ENCODE measurements at places on chromosomes 3 and 15.

DNA sequence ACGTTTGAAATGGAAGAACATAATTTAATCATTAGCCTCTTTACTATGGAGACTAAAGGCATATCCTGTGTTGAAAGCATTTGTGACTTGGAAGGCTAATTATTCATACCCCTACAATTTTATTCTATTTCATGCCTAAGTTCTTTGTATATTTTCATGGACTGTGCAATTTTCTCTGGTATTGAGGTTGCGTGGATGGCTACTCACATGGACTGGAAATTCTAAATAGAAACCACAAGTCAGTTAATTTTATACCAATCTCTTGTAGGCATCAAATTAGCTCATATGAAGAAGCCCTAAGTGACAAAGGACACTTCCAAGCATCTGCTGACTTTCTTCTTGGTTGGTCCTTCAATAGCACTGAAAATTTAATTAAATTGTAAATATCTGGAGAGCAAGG lies 1353.5 kb downstream of the ROBO1 start:
- DNase-seq = no peak

GRCh38 chr3:14602006-14602803 lies 49.4 kb upstream of the CCDC174 start:
- no peak for DNase-seq

GRCh38 chr3:105278688-105279087 lies 88.0 kb upstream of the ALCAM start:
- no peak for DNase-seq

- no peak for DNase-seq
Observed at GRCh38 chr15:89119489-89120478, 31.5 kb downstream of the ABHD2 start.

DNA sequence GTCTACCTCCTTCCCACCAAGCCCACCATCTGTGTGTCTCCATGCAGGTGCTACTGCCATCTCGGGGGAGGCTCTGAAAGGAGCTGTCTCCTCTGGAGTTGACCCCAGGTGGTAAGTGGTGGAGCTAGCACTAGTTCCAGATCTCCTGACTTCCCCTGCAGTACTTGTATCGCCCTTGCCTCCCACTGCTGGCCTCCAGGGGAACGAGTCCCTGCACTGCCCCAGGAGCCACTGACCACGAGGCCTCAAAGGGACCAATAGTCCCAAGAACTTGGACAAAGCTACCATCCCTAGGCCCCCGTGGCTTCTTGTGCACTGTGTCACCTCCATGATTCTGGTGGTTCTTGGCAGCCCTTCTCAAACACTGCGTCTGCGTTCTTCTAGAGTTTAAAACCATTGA lies 98.9 kb downstream of the TOP2B start:
- DNase-seq = no peak

- no peak for DNase-seq
Observed at GRCh38 chr3:141233457-141234161, 2.0 kb downstream of the PXYLP1 start.

GRCh38 chr15:91694131-91694830 lies 159.2 kb upstream of the SLCO3A1 start:
- no peak for DNase-seq

GRCh38 chr15:98874370-98874769 lies 133.2 kb downstream of the PGPEP1L start:
- DNase-seq = no peak

DNA sequence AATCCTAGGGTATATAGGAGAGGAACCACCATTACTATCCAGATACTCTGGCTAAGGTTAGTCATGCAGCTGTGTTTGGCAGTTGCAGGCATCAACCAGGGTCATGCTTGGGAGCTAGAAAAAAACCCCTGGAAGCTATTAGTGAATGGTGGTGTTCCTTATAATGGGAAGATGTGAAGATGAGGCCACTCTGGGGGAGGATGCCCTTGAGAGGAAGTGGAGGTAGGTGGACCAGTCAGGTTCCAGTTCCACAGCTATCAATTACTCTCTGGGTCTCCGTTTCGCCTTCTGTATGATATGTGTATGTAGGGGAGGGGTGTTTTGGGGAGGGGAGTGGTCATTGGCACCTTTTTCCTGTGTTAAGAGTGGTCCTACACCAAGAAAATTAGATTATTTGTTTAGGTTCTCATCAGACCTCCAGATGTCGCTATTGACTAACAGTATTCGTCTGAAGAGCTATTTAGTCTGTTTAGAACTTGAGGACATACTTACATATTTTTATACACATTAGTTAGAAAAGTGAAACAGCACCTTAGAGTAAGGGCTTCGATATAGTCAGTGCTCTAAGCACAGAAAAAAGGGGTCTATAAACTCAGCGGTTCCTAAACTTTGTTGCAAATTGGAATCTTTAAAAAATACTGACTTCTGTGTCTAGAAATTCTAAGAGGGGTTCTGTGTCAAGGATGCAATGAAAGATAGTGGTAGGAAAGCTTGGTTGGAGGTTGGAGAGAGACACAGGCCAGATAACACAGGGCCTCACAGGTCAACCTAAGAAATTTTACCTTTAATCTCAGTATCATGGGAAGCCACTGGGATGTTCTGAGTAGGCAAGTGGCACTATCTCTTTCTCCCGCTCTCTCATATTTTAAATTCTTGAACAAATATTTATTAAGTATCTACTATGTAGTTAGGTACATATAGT lies 9.1 kb upstream of the HPS3 start:
- peak; percentile 11 for DNase-seq

DNA sequence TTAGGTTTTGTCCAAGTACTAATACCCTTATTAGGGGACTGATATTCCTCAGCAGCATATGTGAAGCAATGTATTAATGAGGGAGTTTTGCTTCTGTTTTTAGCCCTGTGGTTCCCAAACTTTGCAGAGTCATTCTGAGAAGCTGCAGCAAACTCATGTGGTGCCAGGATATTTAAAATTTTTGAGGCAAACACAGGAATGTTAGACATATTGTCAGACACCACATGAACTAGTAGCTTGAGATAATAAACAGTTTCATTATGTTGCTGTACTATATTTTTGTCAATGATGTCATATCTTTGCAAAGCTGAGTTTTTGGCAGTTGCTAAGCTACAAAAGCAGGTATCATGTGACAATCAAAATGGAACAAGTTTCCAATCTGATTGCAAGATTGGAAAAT lies 36.6 kb downstream of the ATP6V1A start:
- DNase-seq = no peak

DNA sequence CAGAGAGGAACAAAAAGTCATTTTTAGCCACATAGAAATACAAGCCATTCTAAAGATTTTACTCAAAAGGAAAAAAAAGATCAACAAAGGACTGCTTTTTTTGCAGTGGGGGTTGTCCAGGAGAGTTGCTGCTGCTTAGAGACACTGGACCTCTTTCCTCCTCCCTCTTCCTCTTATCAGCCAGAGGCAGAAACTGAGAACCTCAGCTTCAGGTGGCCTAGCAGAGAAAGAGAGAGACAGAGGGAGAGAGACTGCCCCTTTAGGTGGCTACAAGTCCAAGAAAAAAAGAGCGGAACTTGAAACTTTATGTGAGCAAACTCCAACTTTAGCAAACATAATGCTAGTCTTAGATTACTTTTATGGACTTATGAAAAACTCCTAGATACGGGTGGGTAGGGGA lies 54.2 kb downstream of the NPAP1 start:
- DNase-seq = no peak

- DNase-seq = no peak
Observed at GRCh38 chr3:3800080-3800455, 837 bp downstream of the LRRN1 start.

DNA sequence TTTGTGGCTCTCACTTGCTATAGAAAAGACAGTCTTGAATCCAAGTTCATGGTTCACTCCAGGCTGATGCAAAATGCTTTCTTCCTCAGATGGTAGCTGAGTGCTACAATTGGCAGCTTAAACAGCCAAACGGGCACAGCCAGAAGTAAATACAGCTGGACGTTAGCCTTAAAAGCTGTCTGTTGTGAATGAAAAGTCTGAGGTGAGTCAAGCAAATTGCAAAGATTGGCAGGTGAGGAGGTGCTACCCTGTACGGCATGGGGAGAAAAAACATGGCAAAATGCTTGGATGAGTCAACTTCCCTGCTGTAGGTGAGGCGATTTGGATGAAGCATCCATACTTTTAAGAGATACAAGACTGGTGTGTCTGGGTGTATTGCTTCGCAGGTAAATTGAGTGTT lies 40.5 kb downstream of the IL5RA start:
- DNase-seq = no peak

DNA sequence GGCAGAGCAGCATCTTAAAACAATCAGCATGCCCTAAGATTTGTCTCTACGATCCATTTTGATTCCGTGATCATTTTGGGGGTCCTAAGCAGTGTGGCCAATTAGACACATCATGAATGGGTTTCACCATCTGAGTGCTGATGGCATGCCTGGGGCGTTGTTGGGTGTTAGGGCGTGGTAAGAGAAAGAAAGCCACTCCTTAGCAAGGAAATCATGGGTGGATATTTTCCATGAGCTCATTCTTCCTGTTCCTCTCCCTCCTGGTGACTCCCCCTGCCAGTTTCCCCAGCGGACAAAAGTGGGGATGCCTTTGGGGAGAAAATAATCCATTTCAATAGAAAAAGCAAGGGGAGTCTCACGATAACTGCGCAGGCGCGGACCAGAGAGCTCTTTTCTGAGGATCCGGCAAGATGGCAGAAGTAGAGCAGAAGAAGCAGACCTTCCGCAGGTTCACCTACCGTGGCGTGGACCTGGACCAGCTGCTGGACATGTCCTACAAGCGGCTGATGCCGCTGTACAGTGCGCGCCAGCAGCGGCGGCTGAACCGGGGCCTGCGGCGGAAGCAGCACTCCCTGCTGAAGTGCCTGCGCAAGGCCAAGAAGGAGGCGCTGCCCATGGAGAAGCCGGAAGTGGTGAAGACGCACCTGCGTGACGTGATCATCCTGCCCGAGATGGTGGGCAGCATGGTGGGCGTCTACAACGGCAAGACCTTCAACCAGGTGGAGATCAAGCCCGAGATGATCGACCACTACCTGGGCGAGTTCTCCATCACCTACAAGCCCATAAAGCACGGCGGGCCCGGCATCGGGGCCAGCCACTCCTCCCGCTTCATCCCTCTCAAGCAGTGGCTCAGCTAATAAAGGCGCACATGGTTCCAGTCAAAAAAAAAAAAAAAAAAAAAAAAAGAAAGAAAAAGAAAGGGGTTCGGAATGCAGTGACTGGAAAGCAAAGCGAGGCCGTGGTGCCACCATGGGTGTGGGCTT lies 301.8 kb downstream of the LRTM1 start:
- no peak for DNase-seq

DNA sequence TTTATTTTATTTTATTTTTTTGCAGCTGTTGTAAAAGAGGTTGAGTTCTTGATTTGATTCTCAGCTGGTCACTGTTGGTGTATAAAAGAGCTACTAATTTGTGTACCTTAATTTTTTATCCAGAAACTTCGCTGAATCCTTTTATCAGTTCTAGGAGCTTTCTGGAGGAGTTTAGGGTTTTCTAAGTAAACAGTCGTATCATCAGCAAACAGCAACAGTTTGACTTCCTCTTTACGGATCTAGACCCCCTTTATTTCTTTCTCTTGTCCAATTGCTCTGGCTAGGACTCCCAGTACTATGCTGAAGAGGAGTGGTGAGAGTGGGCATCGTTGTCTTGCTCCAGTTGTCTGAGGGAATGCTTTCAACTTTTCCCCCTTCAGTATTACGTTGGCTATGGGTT lies 165.8 kb upstream of the KCNMB2 start:
- DNase-seq = no peak

GRCh38 chr3:16329036-16329825 lies 64.2 kb downstream of the OXNAD1 start:
- no peak for DNase-seq

All from T-helper 1 cell (primary cell).